ENCODE measurements at places on chromosomes 11 and 22.

GRCh38 chr11:2305788-2306451 lies 4.1 kb downstream of the TSPAN32 start:
- DNase-seq = peak; percentile 31

DNA sequence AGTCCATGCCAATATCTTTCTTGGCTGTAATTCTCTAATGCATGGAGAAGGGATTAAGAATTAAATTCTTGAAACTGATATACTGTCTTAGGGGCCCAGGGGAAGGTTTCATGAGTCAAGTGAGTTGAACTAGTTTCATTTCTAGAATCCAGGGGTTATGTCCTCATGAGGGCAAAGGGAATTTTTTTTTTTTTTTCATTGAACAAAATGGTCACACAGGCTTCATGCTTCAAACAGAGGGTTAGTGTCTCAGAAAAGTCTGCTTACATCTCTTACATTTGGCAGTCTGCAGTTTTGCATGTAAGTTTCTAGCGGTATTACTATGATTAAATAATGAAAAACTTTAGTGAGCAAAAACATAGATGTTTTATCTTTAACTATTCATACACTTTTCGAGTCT lies 32.9 kb downstream of the PPME1 start:
- no peak for DNase-seq

- DNase-seq = no peak
Observed at GRCh38 chr11:63343130-63343529, 26.5 kb upstream of the SLC22A9 start.

- DNase-seq = no peak
Observed at GRCh38 chr11:97786961-97787360, 1233.8 kb upstream of the CNTN5 start.

- no peak for DNase-seq
Observed at GRCh38 chr11:16876053-16876752, 137.8 kb downstream of the C11orf58 start.
